ENCODE measurements at places on chromosomes 4 and X.

DNA sequence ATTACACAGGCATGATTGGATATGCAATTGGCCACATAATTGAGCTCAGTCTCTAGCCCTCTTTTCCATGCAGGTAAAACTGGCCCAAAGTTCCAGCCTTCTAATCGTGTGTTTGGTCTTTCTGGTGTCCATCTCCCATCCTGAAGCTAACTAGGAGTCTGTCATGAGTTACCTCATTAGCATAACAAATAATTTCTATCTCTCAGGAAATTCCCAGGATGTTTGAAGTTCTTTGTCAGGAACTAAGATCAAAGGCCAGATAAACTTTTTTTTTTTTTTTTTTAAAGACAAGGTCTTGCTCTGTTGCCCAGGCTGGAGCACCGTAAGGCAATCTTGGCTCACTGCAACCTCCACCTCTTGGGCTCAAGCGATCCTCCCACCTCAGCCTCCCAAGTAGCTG, 15.8 kb downstream of the ATXN3L start:
- no peak for DNase-seq

GRCh38 chrX:16659321-16659720, 9.4 kb downstream of the S100G start:
- no peak for DNase-seq

DNA sequence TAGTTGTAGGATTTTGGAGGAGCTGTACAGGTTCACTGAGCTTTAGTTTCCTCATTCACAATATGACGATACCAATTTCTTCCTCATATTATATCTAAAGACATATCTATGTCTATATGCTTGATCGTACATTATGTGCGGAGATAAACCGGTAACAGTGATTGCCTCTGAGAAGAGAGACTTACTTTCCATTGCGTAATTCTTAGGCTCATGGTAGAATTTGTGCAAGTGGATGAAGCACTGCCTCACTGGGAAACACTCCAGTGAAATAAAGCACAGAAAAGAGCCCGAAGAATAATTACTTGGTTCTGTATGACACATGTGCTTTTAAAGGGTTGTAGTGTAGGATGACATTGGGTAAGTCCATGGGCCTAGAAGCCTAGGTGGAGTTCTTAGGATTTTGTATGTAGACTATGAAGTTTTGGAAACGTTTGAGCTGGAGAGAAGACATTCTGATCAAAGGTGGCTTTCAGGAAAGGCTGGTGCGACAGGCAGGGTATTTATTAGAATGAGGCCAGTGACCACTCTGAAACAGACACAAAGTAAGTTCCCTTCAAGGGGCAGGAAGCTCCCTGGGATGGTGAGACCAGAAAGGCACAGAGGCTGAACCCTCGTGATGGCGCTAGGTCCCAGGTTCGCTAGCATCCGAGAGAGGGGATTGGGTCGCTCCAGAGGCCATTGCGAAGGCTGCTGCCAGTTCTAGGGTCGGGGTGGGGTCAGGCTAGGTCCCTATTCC, 649 bp upstream of the VBP1 start:
- DNase-seq, result peak; percentile 12

DNA sequence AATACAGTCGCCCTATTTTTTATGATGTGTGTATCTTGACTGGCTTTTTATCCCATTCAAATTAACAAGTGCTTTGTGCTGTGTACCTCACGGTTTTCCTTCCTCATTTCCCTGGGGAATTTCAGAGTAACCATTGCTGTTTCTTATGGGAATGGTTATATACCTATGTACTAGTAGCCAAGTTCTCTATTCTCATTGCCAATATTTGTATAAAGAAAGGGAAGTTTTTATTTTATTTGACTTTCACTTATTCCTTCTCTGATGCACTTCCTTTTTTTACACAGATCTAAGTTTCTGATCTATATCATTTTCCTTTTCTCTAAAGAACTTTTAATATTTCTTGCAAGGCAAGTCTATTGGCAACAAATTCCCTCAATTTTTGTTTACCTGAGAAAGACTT, 181.3 kb downstream of the SOWAHB start:
- DNase-seq, result no peak

- DNase-seq, result no peak
These were observed 32.5 kb upstream of the SMIM10L2A start for GRCh38 chrX:135389243-135389642.

DNA sequence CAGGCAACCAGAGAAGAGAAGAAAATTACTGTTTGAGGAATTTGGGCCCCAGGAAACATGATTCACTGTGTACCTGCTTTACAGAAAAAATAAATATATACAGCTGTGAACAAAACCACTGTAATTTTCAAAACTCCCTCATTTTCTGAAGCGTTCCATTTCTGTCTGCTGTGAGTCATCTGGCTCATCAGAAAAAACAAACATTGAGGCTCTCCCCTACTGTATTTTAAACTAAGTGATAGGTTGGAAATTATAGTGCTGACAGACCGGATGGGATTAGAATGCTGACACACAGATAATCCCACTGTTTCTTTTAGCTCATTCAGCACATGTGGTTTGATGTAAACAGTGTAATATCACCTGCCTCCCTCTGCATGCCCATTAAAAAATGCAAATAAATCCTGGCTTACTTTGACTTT, 847.0 kb downstream of the TRIML1 start:
- DNase-seq, result no peak

- DNase-seq, result no peak
These were observed 25.5 kb upstream of the LRCH2 start for GRCh38 chrX:115259238-115259875.

- DNase-seq, result no peak
These were observed 42.3 kb downstream of the TBC1D14 start for GRCh38 chr4:6951880-6952381.

DNA sequence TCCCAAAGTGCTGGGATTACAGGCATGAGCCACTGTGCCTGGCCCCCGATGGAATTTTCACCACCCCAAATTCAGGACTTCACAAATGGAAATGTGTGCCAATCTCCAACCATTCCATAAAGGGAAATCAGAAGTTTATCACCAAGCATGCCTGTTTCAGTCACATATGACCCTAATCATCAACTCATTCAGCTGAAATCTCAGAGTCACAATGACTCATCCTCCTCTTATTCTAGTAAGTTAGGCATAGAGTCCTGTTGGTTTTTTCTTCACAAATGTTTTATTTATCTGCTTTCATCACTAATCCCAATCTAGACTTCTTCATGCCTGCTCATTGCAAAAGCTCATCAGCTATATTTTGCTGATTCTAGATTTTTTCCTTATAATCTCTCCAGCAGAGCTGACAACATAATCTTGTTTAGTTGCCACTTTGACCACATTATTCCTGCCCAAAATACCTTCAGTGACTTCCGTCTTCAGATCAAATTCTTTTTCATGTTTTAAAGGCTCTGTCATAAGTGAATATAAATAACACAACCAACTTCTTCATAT, 83.3 kb downstream of the SLC7A11 start:
- no peak for DNase-seq

GRCh38 chr4:44761306-44761705, 35.0 kb upstream of the GNPDA2 start:
- DNase-seq, result no peak

- no peak for DNase-seq
These were observed 27.8 kb downstream of the PDLIM5 start for GRCh38 chr4:94479358-94480141.

DNA sequence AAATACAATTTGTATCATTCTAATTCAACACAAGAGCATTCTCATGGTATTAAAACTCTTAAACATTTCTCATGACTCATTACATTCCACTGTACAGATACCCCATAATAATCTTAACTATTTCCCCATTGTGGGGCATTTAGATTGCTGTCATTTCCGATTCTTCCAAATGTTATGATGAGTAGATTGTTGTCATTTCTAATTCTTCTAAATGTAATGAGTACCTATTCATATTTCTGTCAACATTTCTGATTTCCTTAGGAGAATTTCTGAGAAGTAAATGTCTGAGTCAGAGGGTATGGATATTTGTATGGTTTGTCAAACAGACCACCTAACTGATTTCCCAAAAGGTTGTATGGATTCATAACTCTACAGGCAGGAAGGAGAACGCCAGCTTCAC, 8.3 kb downstream of the S100G start:
- DNase-seq, result no peak

GRCh38 chr4:8472689-8473197, 32.2 kb downstream of the TRMT44 start:
- DNase-seq, result no peak

GRCh38 chr4:48134081-48134480, at the start of gene TXK:
Gene TXK, minus strand, starts transcription at chr4:48134250. Its CDS starts 80 bp downstream, at chr4:48134170.
- no peak for DNase-seq

Measured in hippocampal formation (tissue), 2 donors.